ENCODE measurements at places on chromosomes 2 and 18.

DNA sequence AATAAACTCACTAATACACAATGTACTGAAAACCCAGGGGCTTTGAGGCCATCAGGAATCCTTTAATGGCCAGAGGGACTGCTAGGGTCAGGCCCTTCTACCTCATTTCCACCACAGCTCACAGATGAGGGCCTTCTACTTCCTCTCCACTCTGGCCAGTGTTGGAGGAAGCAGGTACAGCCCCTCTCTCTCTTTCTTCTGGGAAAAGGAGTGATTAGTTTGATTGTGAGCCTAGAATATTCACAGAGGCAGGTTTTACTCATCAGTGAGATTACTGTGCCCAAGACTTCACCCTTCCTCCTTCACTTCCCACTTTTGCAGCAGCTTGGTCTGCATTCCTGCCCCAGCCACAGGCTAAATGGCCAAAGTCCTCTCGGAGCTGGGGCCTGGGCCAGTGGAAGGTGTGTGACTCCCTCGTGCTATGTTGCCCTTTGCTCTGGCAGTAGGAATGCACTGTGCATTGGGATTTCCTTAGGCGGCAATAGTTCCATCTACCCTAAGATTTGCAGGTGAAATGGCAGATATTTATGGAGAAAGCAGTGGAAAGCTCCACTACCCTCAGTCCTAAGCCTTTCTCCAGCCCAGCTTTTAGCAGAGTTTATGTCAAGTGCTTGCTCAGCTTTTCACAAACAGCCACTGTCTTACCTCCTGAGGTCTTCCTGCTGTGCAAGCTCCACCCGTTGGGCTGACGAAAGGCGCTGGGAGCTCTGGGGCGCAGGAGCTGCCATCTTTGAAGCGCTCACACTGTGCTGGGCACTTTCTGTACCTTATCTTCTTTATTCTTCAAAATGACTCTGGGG, 36.2 kb upstream of the YES1 start:
- no peak for DNase-seq

DNA sequence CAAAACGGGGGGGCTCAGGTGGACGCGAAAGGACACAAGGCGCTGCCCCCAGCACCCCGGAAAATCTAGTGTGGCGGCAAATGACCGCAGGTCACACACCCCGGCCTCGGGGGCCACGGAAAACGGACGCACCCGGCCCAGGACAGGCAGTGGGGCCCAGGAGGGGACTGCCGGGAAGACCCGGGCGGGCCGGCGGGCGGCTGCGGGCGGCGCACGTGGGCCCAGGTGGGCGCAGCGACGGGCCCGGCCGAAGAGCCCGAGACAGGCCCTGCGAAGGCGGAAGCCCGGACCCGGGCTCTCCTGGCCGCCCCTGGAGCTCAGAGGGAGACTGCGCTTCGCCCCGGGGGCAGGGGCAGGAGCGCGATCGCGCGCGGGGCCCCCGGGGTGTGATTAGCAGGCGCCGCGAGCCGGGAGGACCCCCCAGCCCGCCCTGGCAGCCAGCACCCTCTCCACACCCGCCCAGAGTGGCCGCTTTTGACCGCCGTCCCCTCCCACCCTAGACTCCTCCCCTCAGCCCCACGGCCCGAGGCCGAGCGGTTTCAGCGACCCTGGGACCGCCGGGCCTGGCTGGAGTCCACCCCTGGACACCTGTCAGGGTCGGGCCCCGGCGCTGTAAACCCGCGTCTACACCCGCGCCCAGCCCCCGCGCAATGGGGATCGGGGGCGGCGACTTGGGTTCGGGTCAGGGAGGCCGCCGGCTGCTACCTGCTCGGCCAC, 773 bp downstream of the MBP start:
- no peak for DNase-seq

GRCh38 chr2:219269362-219270054, 9.7 kb upstream of the DNAJB2 start:
- peak; percentile 58 for DNase-seq

- no peak for DNase-seq
Measured at GRCh38 chr18:66193394-66193793, 410.5 kb downstream of the CDH19 start.

DNA sequence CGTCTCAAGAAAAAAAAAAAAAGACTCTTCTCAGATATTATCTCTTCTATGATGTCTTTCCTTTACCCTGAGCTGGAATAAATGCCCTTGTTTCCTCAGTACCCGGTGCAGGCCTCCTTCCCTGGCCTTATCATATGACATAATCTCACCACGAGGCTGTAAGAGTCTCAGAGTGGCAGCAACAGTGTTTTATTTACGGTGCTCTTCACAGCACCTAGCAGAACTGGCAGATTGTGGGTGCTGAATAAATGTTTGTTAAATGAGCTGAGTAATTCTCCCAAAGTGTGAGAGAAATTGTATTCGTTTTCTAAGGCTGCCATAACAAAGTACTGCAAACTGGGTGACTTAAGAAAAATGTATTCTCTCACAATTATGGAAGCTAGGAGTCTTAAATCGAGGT, 82.8 kb upstream of the CD28 start:
- no peak for DNase-seq

DNA sequence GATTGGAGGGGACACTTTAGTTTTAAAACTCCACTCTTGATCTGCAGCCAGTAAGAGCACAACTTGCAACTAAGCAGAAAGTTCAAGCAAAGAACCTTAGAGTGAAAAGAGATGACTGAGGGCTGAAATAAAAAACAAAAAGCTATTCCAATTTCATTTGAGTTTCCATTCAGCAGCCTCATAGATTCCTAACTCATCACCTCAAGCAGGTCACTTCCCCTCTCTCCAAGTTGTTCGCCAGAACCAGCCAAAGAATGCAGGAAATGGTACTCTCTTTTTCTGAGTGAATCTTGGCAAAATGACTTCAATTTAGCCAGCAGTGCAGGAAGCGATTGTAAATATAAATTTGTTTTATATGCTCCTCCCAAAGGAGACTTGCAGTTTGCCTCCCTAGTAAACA, 213.3 kb downstream of the SETBP1 start:
- DNase-seq = no peak

DNA sequence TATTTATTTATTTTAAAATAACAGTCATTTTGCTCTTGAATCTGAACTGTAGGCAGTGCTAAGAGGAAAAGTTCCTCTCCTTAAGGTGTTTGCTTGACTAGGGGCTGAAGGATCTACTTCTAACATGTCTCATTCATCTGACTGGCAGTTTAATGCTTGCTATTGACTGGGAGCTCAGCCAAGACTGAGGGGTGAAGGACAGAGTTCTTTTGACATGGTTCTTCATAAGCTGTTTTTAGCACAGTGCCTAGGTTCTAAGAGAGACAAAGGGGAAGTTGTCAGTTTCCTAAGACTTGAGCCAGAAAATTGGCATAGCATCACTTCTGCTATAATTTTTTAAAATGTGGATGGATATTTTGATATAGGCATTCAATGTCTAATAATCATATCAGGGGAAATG, 73.0 kb downstream of the COMMD1 start:
- peak; percentile 72 for DNase-seq

DNA sequence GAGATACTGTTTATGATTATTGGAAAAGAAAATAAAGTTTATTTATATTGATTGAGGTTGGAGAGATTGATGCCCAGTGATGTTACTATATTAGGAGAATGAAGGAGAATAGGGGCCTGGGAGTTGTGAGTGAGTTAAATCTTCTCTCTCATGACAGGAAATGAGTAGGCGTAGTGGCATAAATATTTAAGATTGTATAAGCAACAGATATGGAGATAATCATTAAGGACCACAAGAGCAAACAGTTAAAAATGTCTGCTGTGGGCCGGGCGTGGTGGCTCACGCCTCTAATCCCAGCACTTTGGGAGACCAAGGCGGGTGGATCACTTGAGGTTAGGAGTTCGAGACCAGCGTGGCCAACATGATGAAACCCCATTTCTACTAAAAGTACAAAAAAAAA, 62.7 kb downstream of the PTRHD1 start:
- no peak for DNase-seq

GRCh38 chr2:24932715-24933114, 12.7 kb upstream of the ADCY3 start:
- no peak for DNase-seq

GRCh38 chr18:37574113-37574512, 8.5 kb upstream of the CELF4 start:
- no peak for DNase-seq

DNA sequence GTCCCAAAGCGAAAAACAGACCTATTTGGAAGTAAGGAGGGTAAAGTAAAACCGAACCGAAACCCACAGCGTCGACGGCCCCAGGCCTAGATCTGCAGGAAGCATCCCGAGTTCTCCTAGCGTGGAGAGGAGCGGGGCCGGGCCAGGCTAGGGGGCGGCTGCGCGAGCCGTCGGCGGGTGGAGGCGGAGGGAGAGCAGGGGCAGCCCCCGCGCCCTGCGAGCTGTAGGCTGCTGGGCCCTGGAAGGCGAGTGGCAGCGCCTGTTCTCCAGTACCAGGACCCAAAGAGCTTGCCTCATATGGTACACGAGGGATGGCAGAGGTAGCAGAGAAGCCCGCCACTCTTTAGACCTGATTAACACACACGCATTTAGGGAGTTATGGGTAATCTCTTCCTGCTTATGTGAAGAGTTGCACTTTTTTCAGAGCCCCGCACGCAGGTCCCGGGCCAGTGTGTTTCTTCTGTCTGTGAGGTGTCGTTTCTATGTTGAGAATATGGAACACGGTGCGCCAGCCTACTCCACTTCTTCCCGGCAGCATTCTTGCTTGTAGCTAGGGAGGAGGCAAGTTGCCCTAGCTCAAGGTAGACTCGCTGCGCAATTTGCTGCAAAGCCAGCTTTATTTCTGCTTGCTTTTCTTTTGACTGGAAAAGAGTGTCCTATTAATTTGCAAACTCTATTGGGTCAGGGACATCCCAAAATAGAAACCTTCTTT, 71.1 kb downstream of the ARHGEF33 start:
- DNase-seq = no peak

Data from DMS79 (cell line).